ENCODE measurements at places on chromosomes 16 and 17. TPM values are rescaled to one million over a fixed set of nuclear protein-coding genes. Genes with fewer than 3 reads are reported as not detected.

CD7 gene
- total RNA-seq: 2.0 TPM

PPP1R9B gene
- 23.1 TPM for total RNA-seq

OR4D1 gene
- total RNA-seq: not detected

DCXR gene
- total RNA-seq: 183 TPM

NXPH3 gene
- total RNA-seq: 1.3 TPM

ZP2 gene
- not detected for total RNA-seq

TBC1D3G gene
- not detected for total RNA-seq

DNA sequence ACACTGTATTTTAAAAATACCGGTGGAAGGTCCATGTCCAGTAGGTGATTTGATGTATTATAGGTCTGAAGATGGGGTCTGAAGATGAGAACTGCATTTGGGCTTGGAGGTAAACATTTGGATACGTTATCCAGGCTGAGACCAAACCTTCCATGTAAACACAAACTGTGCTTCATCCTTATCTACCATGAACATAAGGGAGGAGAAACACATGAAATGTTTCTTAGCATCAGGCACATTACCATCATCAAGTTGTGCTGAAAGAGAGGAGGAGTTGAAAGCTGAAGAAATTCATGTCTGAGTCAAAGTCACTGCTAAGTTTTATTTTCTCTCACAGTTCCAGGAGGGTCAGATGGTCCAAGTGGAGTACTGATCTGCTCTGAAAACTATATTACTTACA is 11.4 kb downstream of the SF3B3 start:
- H3K27me3 ChIP-seq: no peaks in the 10 kb centered on the region
- H3K4me3 ChIP-seq: no peak overlapping the region
- no peaks in the 10 kb centered on the region for H3K4me1 ChIP-seq
- no peak for DNase-seq
- no peaks in the 10 kb centered on the region for H3K36me3 ChIP-seq
- H3K27ac ChIP-seq: no peak overlapping the region

DNA sequence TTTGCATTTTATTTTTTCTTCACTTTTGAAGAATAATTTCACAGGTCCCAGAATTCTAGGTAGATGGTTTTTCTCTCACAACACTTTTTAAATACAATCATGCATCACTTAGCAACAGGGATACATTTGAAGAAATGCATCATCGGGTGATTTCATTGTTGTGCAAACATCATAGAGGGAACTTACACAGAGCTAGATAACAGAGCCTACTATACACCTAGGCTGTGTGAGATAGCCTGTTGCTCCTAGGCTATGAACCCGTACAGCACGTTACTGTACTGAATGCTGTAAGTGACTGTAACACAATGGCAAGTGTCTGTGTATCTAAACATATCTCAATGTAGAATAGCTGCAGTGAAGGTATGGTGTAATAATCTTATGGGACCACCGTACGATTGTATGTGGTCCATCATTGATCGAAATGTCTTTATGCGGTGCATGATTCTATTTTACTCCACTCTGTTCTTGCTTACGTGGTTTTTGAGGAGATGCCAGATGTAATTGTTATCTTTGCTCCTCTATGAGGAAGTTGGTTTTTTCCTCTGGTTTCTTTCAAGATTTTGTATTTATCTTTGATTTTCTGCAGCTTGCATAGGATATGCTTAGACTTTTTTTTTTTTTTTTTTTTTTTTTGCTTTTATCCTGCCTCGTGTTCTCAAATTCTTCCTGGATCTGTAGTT is 35.5 kb upstream of the TMEM92 start:
- no peak overlapping the region for H3K27ac ChIP-seq
- H3K4me1 ChIP-seq: no peaks in the 10 kb centered on the region
- peaks cover 9% of the 10 kb centered on the region for H3K27me3 ChIP-seq
- H3K4me3 ChIP-seq: no peak overlapping the region
- no peak for DNase-seq

DNA sequence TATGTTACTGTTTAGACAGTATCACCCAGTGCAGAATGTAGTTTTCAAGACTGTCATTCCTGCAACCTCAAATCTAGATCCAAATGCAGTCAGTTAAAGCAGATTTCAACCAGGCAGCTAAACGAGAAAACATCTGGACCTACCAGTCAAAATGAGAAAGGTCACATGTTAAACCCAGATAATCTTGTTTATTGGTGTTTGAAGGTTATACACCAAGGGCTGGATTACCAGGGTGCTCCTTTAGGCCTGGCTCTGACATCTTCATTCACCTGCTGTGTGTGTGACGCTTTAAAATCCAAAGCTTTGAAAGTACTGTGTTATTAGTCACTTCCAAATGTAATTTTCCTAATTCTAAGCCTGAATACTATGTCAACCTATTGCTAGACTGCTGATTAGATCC is 54.9 kb downstream of the IKZF3 start:
- H3K4me1 ChIP-seq: no peaks in the 10 kb centered on the region
- no peaks in the 10 kb centered on the region for H3K36me3 ChIP-seq

GRCh38 chr17:28675980-28676379 is 14.0 kb downstream of the SUPT6H start:
- no peak overlapping the region for H3K27ac ChIP-seq
- DNase-seq: no peak

- H3K4me1 ChIP-seq: no peaks in the 10 kb centered on the region
- no peak overlapping the region for H3K4me3 ChIP-seq
- no peak overlapping the region for H3K27ac ChIP-seq
Measured at GRCh38 chr17:36849871-36850348, 87.4 kb upstream of the LHX1 start.

DNA sequence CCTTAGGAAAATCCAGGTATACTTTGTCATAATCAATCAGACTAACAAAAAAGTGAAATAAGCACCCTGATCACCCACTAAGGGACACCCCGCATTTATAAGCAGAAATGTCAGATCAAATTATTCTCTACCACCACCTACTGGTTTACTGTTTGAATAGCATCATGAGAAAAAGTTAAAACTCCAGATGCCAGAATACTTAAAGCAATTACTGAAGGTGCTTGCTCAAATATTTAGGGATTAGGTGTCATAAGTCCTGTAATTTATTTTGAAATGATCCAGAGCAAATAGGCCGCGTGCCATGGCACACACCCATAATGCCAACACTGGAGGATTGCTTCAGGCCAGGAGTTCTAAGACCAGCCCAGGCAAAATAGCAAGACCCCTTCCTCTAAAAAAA is 2.3 kb downstream of the TOP2A start:
- H3K4me3 ChIP-seq: no peak overlapping the region
- DNase-seq: no peak

- H3K27me3 ChIP-seq: no peaks in the 10 kb centered on the region
- DNase-seq: no peak
- H3K36me3 ChIP-seq: no peaks in the 10 kb centered on the region
- no peak overlapping the region for H3K4me3 ChIP-seq
- no peak overlapping the region for H3K27ac ChIP-seq
- no peaks in the 10 kb centered on the region for H3K4me1 ChIP-seq
Measured at GRCh38 chr16:52237823-52238222, 309.1 kb downstream of the TOX3 start.

DNA sequence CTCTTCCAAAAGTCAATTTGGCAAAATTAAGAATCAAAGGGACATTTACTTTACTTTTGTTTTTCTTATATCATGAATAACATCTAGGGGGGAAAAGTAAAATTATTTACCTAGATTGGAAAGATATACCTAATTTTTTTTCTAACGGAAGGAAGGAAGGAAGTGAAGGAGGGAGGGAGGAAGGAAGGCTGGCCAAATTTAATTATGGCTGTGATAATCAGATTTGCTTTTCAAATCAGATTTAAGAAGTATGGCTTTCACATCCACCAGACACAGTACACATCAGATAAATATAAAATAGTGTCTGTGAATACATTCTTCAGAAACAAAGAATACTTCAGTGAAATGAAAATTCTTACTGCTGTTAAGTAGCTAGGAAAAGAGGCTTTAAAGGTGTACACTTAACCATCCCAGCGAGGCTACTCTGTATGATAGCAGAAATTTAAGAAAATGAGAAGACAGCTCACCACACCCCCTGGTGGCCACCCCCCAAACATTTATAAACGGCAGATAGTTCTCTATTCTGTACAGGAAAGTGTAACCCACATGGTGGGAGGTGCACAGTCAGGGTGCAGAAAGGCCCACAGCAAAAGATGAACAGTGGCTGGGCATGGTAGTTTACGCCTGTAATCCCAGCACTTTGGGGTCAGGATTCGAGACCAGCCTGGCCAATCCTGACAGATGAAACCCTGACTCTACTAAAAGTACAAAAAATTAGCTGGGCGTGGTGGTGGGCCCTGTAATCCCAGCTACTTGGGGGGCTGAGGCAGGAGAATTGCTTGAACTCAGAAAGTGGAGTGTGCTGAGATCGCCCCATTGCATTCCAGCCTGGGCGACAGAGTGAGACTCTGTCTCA is 150.8 kb downstream of the SSH2 start:
- H3K36me3 ChIP-seq: no peaks in the 10 kb centered on the region
- H3K4me3 ChIP-seq: no peak overlapping the region
- H3K27me3 ChIP-seq: no peaks in the 10 kb centered on the region
- DNase-seq: peak; percentile 65

- peaks cover 9% of the 10 kb centered on the region for H3K27me3 ChIP-seq
- peaks cover 30% of the 10 kb centered on the region for H3K4me1 ChIP-seq
- DNase-seq: no peak
- H3K4me3 ChIP-seq: no peak overlapping the region
Measured at GRCh38 chr17:76541739-76542454, 2.1 kb downstream of the PRCD start.

- peaks cover 16% of the 10 kb centered on the region for H3K4me1 ChIP-seq
- H3K4me3 ChIP-seq: no peak overlapping the region
- peak overlapping the region; percentile 8 for H3K27ac ChIP-seq
- H3K36me3 ChIP-seq: peaks cover 6% of the 10 kb centered on the region
- peak; percentile 99 for DNase-seq
- H3K27me3 ChIP-seq: no peaks in the 10 kb centered on the region
Measured at GRCh38 chr16:16021988-16022682, 72.7 kb downstream of the ABCC1 start.

DNA sequence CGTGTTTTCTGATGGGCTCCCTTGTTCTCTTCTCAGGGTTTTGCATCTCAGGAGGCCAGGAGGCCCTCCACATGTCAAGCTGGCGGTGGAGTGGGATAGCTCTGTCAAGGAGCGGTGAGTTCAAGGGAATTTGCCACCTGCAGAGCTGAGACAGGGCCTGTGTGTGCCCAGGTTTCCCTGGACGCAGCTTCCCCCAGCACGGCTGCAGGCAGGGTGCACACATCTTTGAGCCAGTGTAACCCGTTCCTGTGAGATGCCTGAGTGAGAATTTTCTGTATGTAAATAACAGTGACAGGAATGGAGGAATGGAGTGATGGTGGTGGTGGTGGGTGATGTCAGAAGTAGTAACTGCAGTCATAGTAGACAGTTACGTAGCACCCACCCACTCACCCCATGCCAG is 54.8 kb downstream of the USP43 start:
- no peak overlapping the region for H3K4me3 ChIP-seq
- no peaks in the 10 kb centered on the region for H3K4me1 ChIP-seq
- no peaks in the 10 kb centered on the region for H3K27me3 ChIP-seq

DNA sequence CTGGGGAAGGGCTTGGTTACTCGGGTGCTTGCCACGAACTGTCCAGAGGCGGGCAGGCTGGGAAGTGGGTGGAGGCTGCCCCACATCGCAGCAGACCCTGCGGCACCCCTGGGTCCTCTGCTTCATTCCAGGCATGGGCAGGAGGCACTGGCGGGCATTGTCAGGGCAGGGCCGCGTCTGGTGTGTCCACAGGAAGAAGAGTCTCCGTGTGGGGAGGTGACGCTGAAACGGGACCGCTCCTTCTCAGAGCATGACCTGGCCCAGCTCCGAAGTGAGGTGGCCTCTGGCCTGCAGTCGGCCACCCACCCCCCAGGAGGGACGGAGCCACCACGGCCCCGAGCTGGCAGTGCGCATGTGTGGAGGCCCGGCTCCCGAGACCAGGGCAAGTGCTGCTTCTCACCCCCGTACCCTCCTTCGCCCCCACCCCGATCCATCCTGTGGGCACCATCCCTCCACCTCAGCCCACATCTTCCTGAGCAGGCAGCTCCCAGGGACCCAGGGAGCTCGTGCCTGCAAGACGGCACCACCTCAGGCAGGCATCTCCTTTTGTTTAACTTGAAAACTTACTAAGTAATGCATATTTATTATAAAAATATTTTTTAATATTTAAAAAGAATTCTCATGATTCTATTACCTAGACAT is 14.3 kb upstream of the TCF25 start:
- no peak overlapping the region for H3K4me3 ChIP-seq
- H3K27me3 ChIP-seq: no peaks in the 10 kb centered on the region
- H3K4me1 ChIP-seq: peaks cover under 1% of the 10 kb centered on the region

DNA sequence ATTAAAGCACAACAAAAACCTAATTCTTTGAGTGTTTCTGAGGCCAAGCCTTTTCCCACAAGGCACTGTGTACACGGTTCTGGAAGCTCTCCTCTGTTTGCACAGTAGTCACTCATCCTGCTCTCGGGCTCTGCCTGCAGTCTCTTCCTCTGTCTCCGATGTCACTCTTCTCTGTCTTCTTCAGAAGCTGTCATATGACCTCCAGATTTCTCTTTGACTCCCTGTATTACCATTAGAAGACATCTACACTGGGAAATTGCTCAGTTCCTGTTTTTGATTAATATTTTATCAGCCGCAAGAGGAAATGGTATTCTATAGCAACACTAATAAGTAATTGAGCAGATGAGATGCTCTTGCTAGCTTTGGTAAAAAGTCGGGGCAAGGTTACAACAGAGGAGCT is 422.9 kb downstream of the WWOX start:
- no peaks in the 10 kb centered on the region for H3K36me3 ChIP-seq
- no peaks in the 10 kb centered on the region for H3K27me3 ChIP-seq
- DNase-seq: no peak

GRCh38 chr16:30774367-30775130 is 12.4 kb downstream of the RNF40 start:
- no peak overlapping the region for H3K4me3 ChIP-seq
- H3K4me1 ChIP-seq: peaks cover 4% of the 10 kb centered on the region
- no peak for DNase-seq
- no peaks in the 10 kb centered on the region for H3K27me3 ChIP-seq

- DNase-seq: no peak
- peak overlapping the region; percentile 81 for H3K27ac ChIP-seq
- peaks cover 38% of the 10 kb centered on the region for H3K4me1 ChIP-seq
- no peak overlapping the region for H3K4me3 ChIP-seq
- no peaks in the 10 kb centered on the region for H3K36me3 ChIP-seq
Measured at GRCh38 chr16:4945560-4946502, 8.9 kb upstream of the PPL start.
